Lung (tissue), 17 donors: ENCODE measurements at places on chromosomes 3 and 15. TPM values are rescaled to one million over a fixed set of nuclear protein-coding genes. Genes with fewer than 3 reads are reported as not detected.

DNA sequence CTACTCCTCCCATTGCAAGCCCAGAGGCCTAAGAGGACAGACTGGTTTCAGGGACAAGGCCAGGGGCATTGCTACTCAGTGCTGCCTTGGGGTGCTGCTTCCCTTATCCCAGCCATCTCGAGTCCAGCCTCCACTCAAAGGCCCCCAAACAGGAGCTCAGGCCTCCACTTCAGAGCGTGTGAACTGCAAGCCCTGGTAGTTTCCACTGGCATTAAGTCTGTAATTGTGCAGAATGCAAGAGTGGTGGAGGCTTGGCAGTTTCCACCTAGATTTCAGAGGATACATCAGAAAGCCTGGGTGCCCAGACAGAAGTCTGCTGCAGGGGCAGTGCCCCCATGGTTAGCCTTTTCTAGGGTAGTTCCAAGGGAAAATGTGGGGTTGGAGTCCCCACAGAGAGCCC, 192.8 kb upstream of the ST8SIA2 start:
- no peaks in the 10 kb centered on the region for H3K4me1 ChIP-seq
- H3K27me3 ChIP-seq, result no peaks in the 10 kb centered on the region
- H3K36me3 ChIP-seq, result no peaks in the 10 kb centered on the region

DNA sequence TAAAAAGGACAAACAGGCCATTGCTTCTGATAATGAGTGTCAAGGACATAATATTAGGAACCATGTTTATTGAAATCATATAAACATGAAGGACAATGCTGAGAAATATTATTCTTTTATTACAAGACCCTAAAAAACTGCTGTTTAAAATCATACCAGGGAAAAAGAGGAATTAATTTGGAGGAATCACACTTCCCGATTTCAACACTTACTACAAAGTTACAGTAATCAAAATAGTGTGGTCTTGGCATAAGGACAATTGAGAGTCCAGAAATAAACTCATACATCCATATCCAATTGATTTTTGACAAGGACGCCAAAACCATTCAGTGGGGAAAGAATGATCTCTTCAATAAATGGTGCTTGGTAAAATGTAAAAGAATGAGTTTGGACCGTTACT, 13.0 kb downstream of the CYP1A1 start:
- no peak overlapping the region for H3K4me3 ChIP-seq
- H3K36me3 ChIP-seq, result no peaks in the 10 kb centered on the region
- H3K27ac ChIP-seq, result no peak overlapping the region
- H3K4me1 ChIP-seq, result no peaks in the 10 kb centered on the region
- DNase-seq, result no peak

DNA sequence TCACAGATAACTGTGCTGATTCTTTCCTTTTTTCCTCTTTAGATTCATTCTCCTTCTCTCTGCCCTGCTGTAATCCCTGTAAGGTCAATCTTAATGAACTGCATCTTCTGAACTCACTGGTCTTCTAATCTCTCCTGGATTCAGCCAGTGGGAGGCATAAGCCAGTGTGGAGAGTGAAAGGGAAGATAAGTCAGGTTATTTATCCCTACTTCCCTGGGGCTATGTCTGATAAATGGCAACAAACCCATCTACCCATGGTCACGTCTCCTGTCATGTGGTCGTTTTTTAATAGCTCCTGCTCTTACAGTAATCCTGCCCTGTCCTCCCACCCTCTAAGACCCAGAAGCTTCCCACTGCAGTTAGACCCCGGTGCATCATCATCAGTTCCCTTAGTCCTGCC, 199.6 kb upstream of the NAALADL2 start:
- H3K4me3 ChIP-seq, result no peak overlapping the region
- no peaks in the 10 kb centered on the region for H3K27me3 ChIP-seq
- no peaks in the 10 kb centered on the region for H3K4me1 ChIP-seq
- H3K36me3 ChIP-seq, result no peaks in the 10 kb centered on the region
- no peak for DNase-seq
- H3K27ac ChIP-seq, result no peak overlapping the region

DNA sequence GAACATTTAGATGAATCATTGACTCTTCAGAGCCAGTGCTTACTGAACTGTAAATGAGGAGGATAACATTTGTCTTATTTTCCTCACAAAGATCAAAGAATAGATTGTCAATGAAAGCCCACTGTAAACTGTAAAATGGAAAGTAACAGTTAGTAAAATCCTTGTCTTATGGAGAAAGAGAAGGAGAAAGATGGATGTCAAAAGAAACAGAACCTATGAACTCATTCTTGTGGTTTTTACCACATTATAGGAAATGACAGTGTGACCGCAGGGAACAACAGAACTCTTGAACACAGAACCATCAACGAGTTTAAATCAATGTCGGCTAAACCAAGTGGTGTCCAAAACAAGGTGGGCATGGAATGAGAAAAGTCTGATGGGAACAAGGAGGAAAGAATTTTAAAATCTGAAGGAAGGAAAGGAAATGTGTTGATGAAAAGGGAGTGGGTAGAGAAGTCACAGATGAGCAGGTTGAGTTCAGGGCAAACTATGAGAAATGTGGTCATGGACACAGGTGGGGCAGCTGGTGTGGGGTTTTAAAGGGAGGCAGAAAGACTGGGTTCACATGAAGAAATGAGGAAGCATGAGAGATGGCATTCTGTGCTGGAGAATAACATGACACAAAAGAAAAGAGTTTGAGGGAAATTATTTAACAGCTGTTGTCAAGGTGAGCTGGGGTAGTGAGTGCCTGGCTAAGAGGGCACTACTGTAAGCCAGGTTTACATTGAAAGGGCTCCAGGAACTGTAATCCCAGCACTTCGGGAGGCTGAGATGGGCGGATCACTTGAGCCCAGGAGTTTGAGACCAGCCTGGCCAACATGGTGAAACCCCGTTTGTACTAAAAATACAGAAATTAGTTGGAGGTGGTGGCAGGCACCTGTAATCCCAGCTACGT, 42.4 kb upstream of the ETV5 start:
- no peaks in the 10 kb centered on the region for H3K36me3 ChIP-seq
- H3K27me3 ChIP-seq, result no peaks in the 10 kb centered on the region
- H3K4me3 ChIP-seq, result no peak overlapping the region
- H3K27ac ChIP-seq, result no peak overlapping the region
- DNase-seq, result no peak

DNA sequence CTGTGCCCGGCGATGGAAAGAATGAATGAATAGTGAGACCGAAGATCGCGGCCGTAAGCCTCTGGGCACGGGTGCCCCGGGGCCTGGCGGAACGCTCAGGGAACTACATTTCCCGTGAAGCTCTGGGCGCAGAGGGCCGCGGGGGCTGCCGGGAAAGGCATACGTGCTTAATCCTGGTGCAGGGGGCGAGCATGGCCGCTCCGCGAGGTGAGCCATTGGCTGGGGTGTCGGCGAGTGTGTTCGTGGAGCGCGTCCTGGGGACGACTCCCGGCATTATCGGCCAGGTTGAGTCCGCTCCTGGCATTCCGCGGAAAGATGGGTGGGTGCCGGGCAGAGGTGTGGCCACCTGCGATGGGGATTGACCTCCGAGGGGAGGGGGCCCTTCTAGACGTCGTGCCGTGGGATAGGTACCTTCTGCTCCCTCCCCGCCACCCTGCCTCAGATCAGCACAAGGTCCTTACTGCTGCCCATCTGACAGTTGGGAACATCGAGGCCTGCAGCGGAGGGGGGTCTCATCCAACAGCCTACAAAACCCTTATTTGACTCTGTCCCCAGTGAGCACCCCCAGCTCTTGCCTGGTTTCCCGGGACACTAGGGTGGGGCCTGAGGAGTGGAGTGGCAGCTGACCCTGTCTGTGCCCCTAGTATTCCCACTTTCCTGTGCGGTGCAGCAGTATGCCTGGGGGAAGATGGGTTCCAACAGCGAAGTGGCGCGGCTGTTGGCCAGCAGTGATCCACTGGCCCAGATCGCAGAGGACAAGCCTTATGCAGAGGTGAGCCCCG, at the start of gene MPI:
MPI (plus strand) TSS at position 160 of the 782 bp plus-strand sequence; CDS start at position 192, 32 bp downstream.
- H3K27ac ChIP-seq, result peak within 1 kb of the TSS; percentile 74
- peak within 1 kb of the TSS; percentile 84 for H3K4me3 ChIP-seq
- DNase-seq, result peak; percentile 91
- H3K36me3 ChIP-seq, result no peaks in the 10 kb centered on the region
- peaks cover 17% of the 10 kb centered on the region for H3K4me1 ChIP-seq
- no peaks in the 10 kb centered on the region for H3K27me3 ChIP-seq

The CX3CR1 gene
- 4.7 TPM for total RNA-seq

GRCh38 chr3:51397392-51397791, 6.3 kb downstream of the RBM15B start:
- no peak overlapping the region for H3K27ac ChIP-seq
- H3K27me3 ChIP-seq, result no peaks in the 10 kb centered on the region
- peaks cover 56% of the 10 kb centered on the region for H3K36me3 ChIP-seq

The CHRM5 gene
- total RNA-seq, result 0.23 TPM

DNA sequence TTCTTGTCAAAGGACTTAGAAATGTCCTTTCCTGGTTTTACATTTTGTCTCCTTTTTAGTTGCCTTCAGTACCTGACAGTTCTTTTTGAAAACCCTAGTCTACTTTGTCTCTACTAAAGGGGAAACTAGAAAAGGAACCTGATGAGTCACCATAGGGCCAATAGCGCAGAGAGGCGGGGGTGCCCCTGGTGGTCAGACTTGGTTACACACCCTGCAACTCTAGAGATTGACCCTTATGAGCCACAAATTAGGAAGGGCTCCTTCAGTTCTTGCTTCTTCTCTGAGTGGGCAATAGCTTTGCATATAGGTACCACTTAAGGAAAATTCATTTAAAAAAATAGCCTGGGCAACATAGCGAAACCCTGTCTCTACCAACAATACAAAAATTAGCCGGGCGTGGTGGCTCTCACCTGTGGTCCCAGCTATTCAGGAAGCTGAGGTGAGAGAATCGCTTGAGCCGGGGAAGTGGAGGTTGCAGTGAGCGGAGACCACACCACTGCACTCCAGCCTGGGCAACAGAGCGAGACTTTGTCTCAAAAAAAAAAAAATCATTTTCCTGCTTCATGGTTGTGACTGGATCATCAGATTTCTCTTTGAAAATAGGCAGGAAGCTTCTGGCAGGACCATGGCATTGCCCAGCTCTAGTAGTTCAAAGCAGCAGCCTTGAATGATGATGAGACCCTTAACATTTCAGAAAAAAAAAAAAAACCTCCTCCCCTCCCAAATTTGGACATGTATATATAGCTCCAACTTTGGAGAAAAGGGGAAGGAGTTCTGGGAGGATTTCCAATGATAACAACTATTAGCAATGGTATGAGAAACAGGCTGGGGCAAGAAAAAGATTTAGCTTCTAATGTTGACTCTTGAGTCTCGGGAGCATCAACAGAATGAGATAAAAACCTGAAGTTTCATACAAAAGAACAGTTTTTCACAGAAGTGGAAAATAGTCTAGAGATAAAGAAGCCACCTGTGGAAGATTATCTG, 45.2 kb upstream of the RASA2 start:
- H3K36me3 ChIP-seq, result peaks cover 40% of the 10 kb centered on the region
- H3K27me3 ChIP-seq, result no peaks in the 10 kb centered on the region
- DNase-seq, result peak; percentile 81
- no peak overlapping the region for H3K4me3 ChIP-seq
- H3K27ac ChIP-seq, result peak overlapping the region; percentile 78

GRCh38 chr3:184637705-184638104, 74.2 kb downstream of the MAGEF1 start:
- H3K4me1 ChIP-seq, result no peaks in the 10 kb centered on the region
- no peak overlapping the region for H3K4me3 ChIP-seq
- no peak for DNase-seq
- no peak overlapping the region for H3K27ac ChIP-seq

DNA sequence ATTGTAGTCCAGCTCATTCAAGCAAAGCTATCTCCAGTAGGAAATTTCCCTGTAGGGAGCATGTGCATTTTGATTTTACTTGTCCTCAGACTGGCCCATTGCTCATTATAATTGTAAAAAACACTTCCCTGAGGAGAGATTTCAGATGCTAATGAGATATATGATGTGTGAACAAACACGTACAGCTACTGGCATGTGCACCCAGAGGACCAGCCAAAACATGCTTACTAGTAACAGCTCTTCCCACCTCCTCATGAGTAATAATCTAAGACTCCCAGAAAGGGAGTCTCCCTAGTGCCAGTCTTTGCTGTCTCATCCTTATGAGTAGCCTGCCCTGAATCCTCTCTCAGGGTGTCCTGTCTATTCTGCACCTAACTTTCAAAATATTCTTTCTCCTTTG, 43.4 kb downstream of the FBXO22 start:
- H3K27me3 ChIP-seq, result no peaks in the 10 kb centered on the region
- no peak overlapping the region for H3K4me3 ChIP-seq
- no peaks in the 10 kb centered on the region for H3K36me3 ChIP-seq
- H3K4me1 ChIP-seq, result no peaks in the 10 kb centered on the region
- H3K27ac ChIP-seq, result no peak overlapping the region
- no peak for DNase-seq

The ANKRD63 gene
- total RNA-seq, result not detected

DNA sequence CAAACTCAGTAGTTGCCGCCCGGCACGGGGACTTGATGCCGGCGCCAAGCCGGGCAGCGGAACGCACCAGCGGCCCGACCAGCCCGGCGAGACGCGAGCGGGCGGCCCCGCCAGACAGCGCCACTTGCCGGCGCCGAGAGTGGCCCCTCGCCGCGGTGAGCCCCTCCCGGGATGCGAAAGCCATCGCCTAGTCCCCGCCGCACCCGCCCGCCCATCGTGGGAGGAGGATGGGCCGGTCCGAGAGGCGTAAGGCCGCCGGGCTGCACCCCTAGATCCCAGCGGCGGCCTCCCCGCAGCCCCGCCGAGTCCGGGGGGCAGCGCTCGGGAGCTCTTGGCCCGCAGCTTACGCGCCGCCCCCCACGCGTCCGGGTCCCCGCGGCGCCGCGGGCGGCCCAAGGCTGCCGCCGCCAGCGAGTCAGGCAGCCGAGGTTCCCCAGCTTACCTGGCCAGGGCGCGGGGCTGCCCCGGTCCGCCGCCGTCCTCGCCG, 609 bp downstream of the GOLGA8A start:
- DNase-seq, result peak; percentile 42
- no peaks in the 10 kb centered on the region for H3K27me3 ChIP-seq
- H3K4me1 ChIP-seq, result peaks cover 4% of the 10 kb centered on the region
- H3K4me3 ChIP-seq, result peak overlapping the region; percentile 90
- H3K27ac ChIP-seq, result peak overlapping the region; percentile 34

The SKOR1 gene
- 0.17 TPM for total RNA-seq

DNA sequence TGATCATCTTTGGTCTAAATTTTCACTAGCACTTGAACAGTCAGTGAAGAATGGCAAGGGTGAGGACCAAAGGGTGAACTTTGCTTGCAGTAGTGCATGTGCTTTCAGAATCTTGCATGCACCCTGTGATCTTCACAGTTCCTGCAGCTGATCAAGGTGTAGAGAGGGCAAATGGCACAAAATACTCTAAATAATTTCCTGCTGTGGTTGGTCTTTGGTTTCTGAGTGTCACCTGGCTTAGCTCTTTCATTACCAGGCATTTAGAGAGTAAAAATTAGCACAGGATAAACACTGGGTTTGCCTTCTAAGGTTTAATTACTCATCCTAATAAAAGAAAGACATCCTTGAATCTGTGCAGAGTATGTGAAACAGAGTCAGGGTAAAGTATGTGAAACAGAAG, 11.4 kb downstream of the TIPARP start:
- H3K27ac ChIP-seq, result no peak overlapping the region
- peaks cover 10% of the 10 kb centered on the region for H3K4me1 ChIP-seq
- peaks cover 2% of the 10 kb centered on the region for H3K36me3 ChIP-seq
- no peaks in the 10 kb centered on the region for H3K27me3 ChIP-seq
- no peak overlapping the region for H3K4me3 ChIP-seq

- no peaks in the 10 kb centered on the region for H3K36me3 ChIP-seq
- H3K27me3 ChIP-seq, result no peaks in the 10 kb centered on the region
- H3K4me3 ChIP-seq, result no peak overlapping the region
- H3K27ac ChIP-seq, result no peak overlapping the region
- H3K4me1 ChIP-seq, result no peaks in the 10 kb centered on the region
Observed at GRCh38 chr15:48794697-48795134, 16.2 kb downstream of the CEP152 start.

The TBC1D5 gene
- 111 TPM for total RNA-seq

The CPN2 gene
- total RNA-seq, result not detected

The TRAT1 gene
- total RNA-seq, result 0.40 TPM
